ENCODE measurements at places on chromosomes 7 and 10.

- no peak for DNase-seq
These were observed 35.4 kb downstream of the CTTNBP2 start for GRCh38 chr7:117837841-117838240.

- peak; percentile 80 for DNase-seq
These were observed 37.8 kb upstream of the PSAP start for GRCh38 chr10:71888623-71889387.

GRCh38 chr10:77861366-77861765, 65.2 kb downstream of the DLG5 start:
- no peak for DNase-seq

DNA sequence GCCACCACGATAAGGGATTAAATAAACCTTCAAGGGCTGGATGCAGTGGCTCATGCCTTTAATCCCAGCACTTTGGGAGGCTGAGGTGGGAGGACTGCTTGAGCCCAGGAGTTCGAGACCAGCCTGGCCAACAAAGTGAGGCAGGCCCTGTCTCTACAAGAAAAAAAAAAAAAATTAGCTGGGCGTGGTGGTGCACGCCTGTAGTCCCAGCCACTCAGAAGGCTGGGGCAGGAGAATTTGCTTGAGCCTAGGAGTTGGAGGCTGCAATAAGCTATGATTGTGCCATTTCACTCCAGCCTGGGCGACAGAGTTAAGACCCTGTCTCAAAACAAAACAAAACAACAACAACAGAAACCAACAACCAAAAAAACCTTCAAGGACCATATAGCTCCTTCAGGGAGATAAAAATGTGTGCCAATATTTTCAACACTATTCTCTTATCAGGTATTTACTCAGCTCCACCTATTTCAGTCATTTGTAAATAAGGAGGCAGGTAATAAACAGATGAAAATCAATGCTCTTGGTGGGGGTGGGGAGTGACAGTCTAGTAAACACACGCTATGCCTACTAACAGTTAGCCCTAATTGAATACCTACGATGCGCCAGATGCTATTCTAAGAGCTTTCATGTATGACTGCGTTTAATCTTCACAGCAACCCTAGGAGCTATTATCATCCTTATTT, 13.2 kb downstream of the BAIAP2L1 start:
- DNase-seq: no peak

- DNase-seq: no peak
These were observed 201.3 kb downstream of the SLC25A13 start for GRCh38 chr7:96120445-96121225.

GRCh38 chr10:132485391-132485790, 52.2 kb upstream of the INPP5A start:
- no peak for DNase-seq

DNA sequence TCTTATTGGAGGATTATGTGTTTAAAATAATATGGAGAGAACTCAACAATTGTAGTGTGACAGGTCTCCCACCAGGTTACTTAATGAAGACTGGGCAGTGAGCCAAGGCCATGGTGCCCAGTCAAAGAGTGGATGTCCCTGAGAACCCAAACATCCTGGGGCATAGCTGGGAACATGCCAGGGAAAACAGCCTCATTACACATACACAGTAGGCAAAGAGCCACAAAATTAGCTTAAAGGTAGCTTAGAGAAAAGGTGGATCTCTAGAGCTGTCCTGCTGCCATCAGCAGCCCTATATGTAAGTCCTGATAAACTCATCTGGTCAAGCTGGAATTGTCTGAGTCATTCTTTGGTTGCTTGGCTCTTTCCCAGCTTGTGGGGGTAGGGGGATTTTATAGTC, 287.8 kb downstream of the PHF14 start:
- DNase-seq: no peak

GRCh38 chr10:45580371-45581215, 92.0 kb downstream of the ZFAND4 start:
- peak; percentile 64 for DNase-seq

DNA sequence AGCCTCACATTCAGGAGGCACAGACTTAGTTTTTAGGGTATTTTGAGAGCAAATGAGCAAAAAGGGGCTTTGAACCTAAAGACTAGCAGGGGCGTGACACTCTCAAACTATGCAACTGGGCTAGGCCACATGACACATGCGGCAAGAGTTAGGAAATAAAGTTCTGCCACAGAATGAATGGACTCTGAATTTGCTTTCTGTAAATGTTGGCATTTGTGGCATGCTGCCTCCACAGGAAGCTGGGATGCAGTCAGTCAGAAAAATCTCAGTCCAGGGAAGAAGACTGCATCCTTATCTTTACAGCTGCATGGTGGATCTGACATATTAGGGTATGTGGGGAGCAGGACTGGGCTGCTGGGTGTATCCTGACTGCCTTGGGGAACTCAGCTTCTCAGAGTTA, 181.0 kb downstream of the COBL start:
- no peak for DNase-seq

DNA sequence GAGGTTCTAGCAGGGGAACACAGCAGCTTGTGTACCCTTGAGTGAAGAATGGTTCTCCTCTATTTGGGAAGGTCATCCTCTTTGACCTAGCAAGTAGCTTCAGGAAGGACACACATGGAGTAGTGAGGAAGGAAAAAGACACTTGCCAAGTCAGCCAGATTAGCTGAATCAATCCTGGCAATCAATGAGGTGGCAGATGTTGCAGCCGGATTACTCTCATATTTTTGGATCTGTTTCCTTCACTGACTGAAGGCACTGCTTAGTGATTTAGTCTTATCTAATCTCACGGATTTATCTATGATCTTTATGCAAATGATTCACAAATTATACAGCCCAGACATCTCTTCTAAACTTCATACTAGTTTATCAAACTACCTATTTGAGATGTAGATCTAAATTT, 218.8 kb downstream of the GPR158 start:
- DNase-seq: no peak

DNA sequence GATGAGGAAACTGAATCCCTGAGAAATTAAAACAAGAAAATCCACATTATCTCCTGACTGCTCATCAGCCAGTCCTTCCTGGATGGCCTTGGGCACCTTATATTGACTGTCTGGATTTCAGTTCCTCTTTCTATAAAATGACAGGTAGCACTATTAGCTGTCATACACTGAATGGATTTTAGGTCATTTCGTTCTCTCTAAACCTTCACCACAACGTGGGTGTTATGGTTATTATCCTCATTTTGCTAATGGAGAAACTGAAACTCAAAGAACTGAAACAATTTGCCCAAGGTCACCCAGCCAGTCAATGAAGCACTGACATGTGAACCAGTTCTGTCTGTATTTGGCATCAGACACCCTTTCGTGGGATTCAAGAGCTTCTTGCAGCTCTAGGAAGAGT, 193.8 kb downstream of the CYP26A1 start:
- DNase-seq: no peak

DNA sequence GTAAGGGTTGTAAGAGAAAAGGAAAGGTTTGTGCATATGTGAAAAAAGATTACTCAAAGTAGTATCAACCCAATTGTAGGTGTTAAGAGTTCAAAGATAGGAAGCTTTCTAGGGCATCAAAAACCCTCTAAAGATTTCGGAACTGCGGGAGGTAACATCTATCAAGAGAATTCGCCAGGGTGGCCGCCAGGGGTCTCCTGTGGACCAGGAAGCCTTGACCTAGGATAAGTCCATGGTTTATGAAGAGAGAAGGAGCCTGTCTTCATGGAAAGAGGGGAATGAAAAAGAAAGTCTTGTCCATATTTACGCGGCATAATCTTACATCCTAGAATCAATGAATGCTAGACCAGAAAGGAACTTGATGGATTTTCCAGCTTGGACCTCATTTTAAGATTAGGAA, 140.7 kb upstream of the CALCR start:
- DNase-seq: peak; percentile 49

- no peak for DNase-seq
These were observed 340.8 kb upstream of the KIAA1217 start for GRCh38 chr10:23868121-23868520.

DNA sequence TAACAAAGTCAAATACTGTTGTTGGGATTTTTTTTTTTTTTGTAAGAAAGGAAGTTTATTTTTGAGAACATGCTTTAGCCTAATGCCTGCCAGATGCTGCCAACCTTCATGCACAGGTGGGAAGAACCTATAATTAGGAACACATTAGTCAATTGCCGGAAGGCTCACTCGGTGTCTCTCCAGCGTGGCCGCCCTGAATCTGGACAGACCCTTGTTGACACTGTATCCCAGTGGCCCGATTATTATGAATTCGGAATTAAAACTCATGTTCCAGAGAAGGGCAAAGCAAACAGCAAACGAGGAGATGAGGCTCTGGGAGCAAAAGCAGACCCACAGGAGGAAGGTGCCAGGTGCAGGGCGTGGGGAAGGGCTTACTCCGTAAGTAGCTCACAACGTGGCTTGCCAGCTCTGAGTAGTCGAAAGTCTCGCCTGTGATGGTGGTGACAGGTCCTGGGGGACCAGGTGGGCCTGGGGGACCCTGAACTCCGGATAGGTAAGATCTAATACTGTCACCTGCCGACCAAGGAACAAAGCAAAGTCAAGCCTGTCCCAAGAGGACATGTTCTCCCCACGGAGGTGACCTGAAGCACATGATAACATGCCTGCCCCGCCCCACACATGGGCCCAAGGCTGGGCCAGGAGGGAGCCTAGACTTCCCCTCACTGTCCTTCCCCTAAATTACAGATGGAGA, 48.3 kb downstream of the COL17A1 start:
- no peak for DNase-seq

GRCh38 chr7:140304191-140304799, 94.0 kb downstream of the SLC37A3 start:
- DNase-seq: peak; percentile 55

- DNase-seq: no peak
These were observed 5.5 kb upstream of the VWDE start for GRCh38 chr7:12409097-12409711.

- DNase-seq: no peak
These were observed 450.3 kb downstream of the GRID1 start for GRCh38 chr10:85916286-85916685.

DNA sequence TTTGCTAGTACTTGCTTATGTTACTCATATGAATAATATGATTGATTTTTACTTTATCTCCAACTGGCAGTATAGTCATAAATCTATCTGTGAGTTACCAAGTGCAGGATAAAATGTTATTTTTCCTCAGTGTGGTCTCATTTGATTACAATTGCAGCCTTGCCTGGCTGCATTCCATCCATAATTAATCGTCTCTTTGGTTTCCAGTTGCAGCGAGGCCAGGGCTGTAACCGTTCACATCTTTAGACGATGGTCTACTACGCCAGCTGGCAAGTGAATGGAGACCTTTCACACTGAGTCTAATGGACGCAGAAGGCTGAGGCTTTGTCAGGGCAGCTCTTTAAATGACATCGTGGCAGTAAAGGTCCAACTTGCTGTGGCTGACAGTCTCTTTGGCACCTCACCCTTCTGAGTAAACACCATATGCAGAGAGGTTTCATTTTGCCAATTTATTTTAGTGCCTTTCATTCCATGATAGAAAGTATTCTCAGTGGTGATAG, 84.0 kb downstream of the ARL4A start:
- no peak for DNase-seq

DNA sequence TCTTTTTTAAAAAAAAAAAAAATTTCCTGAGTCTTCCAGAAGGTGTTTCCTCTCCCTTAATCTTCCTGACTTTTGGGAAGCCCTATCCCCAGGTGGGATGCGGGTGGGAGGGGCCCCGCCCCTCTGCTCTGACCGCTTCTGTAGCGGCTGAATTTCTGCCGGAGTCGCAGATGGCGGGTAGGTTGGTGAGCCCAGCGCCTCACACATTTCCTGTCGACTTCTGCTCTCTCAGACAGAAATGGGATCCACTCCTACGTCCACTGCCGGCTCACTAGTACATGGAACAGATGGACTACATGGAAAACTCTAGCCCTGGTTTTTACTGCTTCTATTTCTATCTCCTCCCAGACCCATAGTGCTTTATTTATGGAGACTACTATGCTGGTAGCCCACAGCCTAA, 90.9 kb downstream of the NEUROD6 start:
- DNase-seq: no peak

GRCh38 chr7:101626069-101626671, 2.9 kb downstream of the MYL10 start:
- no peak for DNase-seq

DNA sequence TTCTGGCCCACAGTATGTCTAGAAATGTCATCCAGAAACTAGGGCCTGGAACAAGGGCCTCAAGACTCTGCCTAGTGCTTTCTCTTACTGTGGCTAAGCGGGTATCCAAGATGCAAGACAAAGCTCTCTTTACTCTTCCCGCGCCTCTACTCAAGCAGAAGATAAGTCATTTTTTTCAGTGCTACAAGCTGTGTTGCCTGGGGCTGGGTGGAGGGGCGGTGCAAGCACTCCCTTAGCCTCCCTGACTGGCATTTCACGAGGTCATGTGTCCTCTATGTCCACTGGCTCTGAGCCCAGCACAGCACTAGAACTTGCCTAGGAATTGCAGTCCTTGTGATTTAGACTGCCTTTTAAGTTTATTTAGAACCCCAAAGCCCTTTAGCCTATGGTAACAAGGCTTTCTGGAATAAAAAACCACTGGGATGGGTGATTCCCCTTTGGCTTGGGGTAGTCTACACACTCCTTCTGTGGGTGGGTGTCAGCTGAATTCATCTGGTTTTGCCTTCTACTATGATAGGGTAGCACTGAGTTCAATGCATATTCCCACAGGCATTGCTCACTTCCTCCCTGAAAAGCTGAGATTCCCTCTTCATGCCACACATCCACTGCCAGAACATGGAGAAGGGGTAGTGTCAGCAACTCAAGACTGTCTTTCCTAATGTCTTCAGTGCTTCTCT, 371.8 kb upstream of the KCND2 start:
- DNase-seq: no peak

GRCh38 chr7:16836481-16836880, 31.7 kb upstream of the AGR2 start:
- DNase-seq: no peak

DNA sequence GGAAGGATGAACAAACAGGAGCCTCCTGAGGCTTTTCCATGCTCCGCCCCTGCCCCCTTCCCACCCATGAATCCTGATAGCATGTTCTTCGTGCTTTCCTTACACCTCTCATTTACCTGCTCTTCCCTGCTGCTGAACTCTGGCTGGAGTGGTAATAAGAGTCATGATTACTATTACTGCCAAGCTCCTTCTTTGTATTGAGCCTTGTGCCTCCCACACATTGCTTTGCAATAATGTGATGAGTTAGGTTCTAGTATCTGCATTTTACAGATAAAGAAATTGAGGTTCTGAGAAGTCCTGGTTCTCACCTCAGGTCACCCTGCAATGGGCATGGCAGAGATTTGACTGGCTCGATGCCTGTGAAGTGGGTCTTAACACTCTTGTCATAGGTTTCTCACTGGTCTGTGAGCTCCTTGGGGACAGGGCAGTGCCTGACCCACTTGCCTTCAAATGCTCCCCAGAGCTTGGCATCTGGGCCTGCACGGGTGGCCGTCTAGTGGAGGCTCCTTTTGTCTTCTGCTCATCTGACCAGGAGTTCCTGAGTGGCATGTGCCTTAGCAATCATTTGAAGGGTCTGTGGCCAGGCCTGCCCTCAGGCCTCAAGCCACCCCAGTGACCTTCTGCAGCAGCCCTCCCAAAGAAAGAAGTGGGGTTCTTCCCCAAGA, 309.2 kb upstream of the ZMIZ1 start:
- DNase-seq: no peak

- DNase-seq: no peak
These were observed 812.9 kb downstream of the REEP3 start for GRCh38 chr10:64334084-64334483.
